ENCODE measurements at places on chromosomes 2 and 18. TPM values are rescaled to one million over a fixed set of nuclear protein-coding genes. Genes with fewer than 3 reads are reported as not detected.

The CMPK2 gene
- total RNA-seq: 2.3 TPM

DNA sequence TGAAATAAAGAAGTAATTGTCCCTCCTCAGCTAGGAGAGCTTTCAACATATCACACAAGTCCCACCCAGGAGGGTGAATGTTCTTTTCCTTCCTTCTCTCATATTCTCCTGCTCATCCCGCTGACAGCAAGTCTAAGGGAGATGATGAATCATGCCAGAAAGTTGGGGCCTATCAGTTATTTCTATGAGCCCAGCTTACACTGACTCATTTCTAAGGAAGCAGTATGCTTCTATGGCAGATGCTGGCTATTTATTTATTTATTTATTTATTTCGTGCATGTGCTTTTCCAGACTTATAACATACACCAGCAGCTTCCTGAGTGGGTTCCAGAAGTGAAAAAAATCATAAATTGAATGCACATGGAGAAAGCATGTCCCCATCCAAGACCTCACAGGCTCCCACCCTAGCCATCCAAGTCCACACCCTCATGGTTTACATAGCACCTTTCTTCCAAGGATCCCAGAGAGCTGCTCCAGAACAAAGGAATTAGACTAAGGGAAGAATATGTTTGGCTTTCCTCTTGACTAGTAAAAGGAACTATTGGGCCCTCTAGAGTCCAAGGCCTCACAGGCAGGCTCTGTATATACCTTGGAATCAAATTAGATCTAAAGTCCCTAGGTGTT is 1074.2 kb upstream of the ZEB2 start:
- peak; percentile 84 for DNase-seq

- DNase-seq: no peak
Observed at GRCh38 chr2:19879120-19879519, 22.7 kb downstream of the TTC32 start.

DNA sequence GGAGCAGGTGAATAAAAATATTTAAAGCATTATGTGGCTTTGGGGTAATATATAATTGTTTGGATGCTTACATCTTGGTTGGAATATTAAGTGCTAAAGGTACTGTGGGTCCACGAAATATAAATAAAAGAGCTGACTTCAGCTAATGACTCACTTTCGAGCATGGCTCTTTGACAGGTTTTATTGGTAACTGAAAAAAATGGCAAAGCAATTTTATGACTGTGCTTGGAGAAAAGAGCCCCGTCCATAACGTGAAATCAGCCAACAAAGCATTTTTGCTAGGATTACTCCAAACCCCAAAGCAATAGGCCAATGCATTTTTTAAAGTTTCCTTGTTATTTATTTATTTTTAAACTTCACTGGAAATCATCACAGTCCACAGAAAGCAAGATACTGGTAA is 397.2 kb upstream of the CDH19 start:
- no peak for DNase-seq

DNA sequence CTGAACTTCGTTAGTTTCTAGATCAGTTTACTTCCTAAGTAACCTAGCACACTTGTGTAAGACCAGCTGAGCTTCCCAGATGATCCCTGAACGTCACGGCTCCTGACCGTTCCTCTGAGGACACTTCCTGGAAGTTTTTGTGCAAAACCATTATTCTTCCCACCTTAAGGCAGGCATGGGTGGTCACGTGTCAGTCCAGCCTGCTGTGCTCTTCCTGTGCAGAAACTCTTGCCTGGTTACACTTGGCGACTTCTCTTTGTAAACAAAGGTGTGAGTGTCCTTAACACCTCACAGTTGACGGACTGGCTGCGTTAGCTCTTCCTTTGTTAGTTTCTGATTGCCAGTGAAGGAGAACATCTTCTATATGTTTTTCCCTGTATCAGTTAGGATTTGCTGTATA is 118.3 kb downstream of the SH3RF3 start:
- no peak for DNase-seq

- peak; percentile 70 for DNase-seq
Observed at GRCh38 chr18:29501952-29502351, 1325.0 kb upstream of the CDH2 start.

DNA sequence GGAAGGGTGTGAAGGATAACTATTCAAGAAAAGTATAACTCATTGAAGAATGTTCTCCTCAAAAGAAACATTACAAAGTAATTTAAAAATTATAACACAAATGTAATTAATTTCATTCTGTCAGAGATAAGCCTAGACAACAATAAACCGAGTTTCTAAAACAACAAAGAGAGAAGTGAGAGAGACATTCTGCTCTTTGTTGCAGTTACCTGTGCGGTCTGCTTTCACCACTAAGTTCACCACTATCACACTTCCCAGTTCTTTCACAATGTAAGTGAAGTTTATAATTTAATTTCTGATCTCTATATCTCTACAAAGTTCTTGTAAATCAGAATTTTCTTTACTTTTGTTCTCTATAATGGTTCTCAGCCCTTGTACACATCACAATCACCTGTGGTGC is 76.3 kb upstream of the FRZB start:
- DNase-seq: no peak
